ENCODE measurements at places on chromosomes 6 and 20.

DNA sequence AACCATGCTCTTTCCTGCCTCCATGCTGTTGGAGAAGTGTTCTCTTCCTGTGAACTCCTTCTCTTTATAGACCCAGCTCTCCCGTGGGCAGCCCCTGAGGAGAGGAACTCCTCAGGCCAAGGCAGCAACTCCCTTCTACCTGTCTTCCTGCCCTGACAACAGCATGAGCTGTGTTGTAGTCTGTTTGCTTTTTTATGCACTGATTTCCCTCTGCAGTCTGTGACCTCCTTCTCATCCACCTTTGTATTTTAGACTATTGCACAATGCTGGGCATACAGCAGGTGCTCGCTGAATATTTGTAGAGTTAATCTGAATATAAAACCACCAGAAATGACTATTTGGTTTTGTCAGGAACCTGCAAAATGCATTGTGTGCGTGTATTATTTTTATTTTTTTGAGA lies 152.2 kb upstream of the CHD6 start:
- no peak for DNase-seq

DNA sequence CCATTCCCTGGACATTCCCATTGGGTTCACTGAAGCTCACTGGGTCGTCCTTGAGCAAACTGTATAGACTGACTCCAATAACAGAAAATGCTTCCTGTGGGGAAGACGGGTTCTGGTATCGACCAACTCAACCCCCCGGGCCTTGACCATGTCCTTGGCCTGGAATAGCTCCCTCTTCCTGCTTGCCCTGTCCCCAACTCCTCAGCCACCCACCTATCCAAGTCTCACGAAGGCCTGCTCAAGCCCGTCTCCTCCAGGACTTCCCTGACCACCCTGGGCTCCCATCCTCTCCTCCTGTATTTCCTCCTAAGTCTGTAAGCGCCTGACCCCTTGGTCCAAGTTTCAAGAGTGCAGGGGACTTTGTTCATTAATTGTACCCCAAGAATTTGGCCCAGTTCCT lies 2.8 kb upstream of the HMGA1 start:
- DNase-seq, result no peak

- no peak for DNase-seq
Observed at GRCh38 chr6:79117752-79118151, 39.7 kb upstream of the PHIP start.

- DNase-seq, result no peak
Observed at GRCh38 chr20:8583566-8584043, 451.5 kb downstream of the PLCB1 start.

DNA sequence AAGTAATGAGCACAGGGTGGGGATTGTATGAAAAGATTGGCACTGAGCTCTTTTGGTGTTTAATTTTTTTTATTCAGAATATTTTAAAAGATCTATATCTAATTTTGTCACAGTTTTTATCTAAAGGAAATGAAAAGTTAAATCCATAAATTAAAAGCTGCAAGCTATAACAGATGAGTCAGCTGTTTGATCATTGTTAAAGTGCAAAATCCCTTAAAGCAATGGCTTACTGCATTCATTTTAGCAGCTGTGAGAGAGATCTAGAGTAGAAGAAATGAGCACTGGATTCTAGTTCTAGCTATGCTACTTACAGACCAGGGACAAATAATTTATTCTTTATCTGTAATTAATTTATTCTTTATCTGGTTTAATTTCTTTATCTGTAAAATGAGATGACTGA lies 245.9 kb downstream of the CD109 start:
- no peak for DNase-seq

DNA sequence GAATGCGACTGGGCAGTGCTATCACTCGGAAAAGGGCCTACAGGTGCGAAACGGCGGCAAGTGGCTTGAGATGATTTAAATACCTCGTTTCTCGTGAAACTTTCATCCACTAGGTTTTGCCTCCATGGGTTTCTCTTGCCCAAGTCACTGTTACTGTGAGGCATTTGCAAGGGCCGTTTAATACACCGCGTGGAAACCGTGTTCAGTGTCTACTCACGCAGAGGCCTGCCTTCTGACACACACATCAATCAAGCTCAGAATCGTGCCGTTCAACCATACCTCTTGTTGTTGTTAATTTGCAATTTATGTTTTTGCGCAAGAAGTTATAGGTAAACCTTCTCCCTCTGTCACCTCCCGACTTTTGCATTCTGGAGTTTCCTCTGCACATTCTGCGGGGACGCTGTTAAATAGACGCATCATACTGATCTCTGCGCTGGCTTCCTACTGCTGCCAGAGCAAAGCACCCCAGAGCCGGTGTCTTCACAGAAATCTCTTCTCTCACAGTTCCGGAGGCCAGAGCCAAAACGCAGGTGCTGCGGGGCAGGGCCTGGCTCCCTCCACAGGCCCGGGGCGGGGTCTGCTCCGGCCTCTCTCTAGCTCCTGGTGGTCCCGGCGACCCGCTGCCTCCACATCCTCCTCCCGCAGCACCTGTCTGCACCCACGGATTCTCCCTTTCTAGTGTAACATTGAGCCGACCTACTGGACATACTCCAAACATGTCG lies 251.4 kb downstream of the SMOC2 start:
- no peak for DNase-seq

- DNase-seq, result peak; percentile 6
Observed at GRCh38 chr20:26135325-26136110, 438.9 kb upstream of the ZNF337 start.

GRCh38 chr6:52457096-52457495 lies 37.0 kb downstream of the EFHC1 start:
- DNase-seq, result no peak

DNA sequence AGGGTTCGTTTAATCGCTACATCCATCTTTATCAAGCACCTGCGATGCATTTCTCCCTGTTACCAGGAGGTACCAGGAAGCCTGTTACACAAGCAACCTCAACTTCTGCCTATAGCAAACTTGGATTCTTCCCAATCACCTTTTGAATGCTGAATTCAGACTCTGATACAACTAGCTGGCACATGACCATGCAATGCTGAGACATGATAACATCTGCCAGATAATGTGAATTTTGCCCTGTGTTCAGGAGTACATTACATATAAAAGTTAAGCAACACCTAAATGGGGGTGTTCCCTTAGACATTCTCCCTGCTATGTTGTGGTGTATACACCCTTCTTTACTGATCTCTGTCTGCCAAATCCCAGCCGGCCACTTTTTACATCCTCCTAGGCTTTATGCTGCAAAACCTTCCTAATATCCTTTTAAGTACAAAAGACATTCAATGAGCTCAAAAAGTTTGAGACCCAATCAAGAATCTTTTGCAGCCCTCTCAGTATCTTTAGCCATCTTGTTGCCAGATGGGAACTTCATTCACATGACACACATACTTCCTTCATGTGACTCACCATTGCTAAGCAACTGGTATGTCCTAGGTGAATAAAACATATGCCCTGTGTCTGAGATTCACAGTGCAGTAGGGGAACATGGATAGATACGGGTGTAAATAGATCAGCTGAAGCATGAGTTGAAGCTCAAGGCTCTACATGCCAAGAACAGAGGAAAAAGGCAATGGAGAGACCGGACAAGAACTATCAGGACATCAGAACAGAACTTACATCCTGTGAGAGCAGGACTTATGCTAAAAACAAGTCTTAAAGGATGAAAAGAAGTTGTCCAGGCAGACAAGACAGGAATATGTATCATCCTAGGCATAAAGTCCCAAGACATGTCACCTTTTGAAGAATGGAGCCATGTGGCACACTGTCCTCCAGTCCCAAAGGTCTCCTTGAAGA lies 84.3 kb downstream of the ZHX3 start:
- DNase-seq, result no peak

DNA sequence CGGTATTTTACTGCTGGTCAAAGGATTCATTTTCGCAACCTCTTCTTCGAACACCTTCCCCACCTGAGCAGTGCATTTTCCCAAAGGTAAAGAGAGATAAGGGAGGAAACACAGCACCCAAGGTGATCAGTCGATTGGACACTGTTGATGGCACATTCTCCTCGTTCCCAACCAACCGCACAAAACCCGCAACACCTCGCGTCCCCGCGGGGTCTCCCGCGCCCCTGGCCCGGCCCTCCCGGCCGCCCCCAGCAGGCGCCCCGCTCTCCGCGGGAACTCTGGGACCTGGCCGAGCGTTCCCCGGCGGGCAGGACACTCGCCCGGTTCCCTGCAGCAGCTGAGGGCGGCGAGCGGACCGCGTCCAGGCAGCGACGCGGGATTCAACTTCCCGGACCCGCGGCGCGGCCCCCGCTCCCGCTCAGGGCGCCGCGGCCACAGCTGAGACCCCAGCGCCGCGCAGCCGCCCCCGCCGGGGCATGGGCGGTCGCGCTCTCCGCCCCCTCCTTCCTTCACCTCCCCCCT lies 506 bp downstream of the RGS17 start:
- no peak for DNase-seq

- no peak for DNase-seq
Observed at GRCh38 chr6:158608221-158608620, 36.3 kb downstream of the DYNLT1 start.

GRCh38 chr6:105272786-105273185 lies 93.0 kb upstream of the POPDC3 start:
- no peak for DNase-seq

- DNase-seq, result no peak
Observed at GRCh38 chr6:8588176-8588575, 152.8 kb upstream of the SLC35B3 start.

DNA sequence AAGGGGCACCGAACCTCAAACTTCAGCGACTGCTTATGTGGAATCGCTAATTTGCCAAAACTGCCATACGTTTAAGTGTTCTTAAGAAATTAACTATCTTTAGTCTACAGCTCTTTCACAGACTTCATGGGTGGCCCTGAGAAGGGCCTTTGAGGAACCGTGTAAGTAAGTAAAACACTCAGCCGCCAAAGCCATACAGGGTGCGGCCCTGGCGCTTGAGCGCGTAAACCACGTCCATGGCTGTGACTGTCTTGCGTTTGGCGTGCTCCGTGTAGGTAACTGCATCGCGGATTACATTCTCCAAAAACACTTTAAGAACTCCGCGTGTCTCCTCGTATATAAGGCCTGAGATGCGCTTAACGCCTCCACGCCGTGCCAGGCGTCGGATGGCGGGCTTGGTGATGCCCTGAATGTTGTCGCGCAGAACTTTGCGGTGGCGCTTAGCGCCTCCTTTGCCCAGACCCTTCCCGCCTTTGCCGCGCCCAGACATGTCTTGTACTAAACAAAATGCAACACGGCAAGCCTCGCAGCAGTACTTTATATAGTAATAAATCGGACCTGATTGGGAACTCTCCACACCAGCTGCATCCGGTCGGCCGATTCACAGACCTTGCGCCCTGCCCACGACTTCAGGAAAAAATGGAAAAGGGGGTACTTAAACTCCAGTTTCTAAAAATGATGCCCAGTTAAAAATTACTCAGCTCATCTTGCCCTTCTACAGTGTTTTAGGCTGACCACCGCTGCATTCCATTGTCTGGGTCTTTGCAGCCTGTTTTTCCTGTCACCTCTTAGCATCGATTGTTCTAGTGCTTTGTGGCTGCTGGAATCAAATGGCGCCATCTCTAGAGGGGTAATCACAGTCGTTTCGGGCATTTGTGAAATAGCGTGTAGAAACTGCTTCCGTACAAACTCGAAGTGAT lies 38.9 kb downstream of the OR2B2 start:
- DNase-seq, result no peak

DNA sequence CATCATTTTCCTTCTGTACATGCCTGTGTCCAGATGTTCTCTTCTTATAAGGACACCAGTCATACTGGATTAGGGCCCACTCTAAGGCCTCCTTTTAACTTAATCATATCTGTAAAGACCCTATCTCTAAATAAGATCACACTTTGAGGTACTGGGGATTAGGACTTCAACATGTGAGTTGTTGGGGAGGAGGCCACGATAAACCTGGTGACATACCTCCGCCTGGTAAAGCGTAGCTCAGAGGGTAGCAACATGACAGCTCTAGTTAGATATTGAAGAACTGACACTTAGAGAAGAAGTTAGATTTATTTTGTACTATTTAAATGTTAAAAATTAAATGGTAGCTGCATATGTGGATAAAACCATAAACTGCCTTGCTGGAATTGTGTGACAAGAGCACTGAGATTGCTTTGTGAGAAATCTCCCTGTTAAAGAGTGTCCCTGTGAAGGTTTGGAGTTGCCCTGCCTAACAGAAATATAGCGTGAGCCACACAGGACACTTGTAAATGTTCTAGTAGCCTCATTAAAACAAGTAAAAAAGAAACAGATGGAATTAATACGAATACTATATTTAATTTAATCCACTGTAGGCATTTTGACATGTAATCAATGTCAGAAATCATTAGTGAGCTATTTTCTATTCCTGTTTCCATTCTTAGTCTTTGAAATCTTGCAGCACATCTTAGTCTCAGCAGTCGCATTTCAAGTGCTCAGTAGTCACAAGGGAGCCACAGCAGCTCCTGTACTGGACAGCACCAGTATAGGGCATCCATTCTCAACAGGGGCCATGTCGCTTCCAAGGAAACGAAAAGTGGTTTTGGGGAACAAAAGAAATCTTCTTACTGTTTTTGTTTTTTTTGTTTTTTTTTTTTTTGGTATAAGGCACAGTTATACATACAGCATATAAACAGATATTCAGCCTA lies 13.4 kb downstream of the PLCB1 start:
- DNase-seq, result no peak

DNA sequence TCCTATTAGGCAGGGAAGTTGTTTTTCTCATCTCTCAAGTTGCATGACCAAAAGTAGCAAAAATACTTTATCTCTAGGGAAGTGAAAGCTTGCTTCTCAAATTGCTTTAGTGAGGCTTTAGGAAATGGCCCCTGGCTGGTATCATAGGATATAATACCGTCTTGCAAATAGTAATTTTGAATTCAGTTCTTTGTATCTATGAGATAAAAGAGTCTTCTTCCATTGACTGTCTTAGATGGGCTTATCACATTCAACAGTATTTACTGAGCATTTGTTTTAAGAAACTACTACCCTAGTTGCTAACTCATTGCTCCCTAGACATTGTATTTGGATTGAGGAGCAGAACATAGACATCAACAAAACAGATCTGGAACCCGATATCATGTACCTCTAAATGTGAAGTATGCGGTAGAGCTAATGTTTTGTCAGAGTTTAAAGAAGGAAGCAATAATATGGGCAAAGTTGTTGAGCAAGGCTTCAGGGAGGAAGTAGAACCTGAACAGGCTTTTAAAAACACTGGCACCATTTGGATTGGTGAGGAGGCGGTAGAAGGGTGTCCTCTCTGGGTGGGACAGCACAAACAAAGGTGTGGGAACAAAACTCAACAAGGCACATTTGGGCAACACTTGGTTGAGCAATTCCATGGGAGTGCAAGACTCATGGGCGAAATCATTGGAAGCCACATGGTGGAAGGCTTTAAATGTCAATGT lies 101.5 kb downstream of the SGK1 start:
- no peak for DNase-seq

GRCh38 chr6:166942393-166943168 lies 13.8 kb downstream of the RNASET2 start:
- DNase-seq, result no peak

DNA sequence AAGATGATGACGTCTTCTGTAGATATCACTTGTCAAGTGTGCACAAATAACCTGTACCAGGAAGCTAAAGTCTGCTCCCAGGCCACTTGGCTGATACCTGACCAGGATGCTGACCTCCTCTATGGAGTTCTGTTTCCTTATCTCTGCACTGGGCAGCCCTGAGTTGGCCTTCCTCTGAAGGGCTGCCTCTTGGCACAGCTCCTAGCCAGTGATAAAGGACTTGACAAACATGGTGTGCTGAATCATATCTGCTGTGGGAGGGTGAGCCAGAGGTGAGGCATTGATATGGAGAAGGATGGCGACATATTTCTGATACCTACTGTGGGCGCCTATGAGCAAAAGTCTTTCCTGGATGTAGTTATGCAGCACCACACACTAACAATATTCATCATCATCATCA lies 32.8 kb upstream of the FOXA2 start:
- DNase-seq, result no peak
